ENCODE measurements at places on chromosomes 1 and 21.

- H3K4me1 ChIP-seq, result peaks cover 23% of the 10 kb centered on the region
- DNase-seq, result no peak
- no peak overlapping the region for H3K27ac ChIP-seq
- H3K36me3 ChIP-seq, result no peaks in the 10 kb centered on the region
- H3K27me3 ChIP-seq, result no peaks in the 10 kb centered on the region
These were observed 37.7 kb downstream of the CD34 start for GRCh38 chr1:207873055-207873890.

- no peak for DNase-seq
- H3K27me3 ChIP-seq, result no peaks in the 10 kb centered on the region
- H3K4me3 ChIP-seq, result no peak overlapping the region
- no peaks in the 10 kb centered on the region for H3K4me1 ChIP-seq
These were observed 111.1 kb upstream of the ETV3 start for GRCh38 chr1:157249326-157249725.

- no peaks in the 10 kb centered on the region for H3K27me3 ChIP-seq
- no peak for DNase-seq
- H3K36me3 ChIP-seq, result no peaks in the 10 kb centered on the region
- peaks cover 8% of the 10 kb centered on the region for H3K4me1 ChIP-seq
These were observed at the start of gene CHD5 for GRCh38 chr1:6180268-6180706. TSS of gene CHD5 (minus strand) at chr1:6180321. CDS start at chr1:6180023, 298 bp downstream.

DNA sequence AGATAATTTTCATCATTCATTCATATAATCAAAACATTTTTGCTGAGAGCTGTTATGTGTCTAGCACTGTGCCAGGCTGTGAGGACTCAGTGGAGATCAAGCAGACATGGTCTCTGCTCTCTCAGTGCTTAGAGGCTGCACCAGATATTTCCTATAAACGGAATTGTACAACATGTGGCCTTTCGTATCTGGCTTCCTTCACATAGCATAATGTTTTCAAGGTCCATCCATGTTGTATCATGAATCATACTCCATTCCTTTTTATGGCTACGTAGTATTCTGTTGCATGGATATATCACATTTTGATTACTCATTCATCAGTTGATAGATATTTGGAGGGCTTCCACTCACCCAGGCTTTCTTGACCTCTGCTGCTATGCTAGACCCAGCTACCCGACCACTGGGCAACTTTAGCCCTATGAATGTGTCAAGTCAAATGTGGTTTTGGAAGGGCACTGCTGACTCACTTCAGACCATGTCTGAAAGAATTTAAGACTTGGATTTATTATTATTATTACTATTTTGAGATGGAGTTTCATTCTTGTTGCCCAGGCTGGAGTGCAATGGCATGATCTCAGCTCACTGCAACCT, 18.5 kb downstream of the NCF2 start:
- no peak overlapping the region for H3K4me3 ChIP-seq
- H3K27ac ChIP-seq, result no peak overlapping the region
- no peaks in the 10 kb centered on the region for H3K36me3 ChIP-seq
- H3K4me1 ChIP-seq, result peaks cover 8% of the 10 kb centered on the region
- no peak for DNase-seq

GRCh38 chr1:33784876-33785275, 79.0 kb upstream of the HMGB4 start:
- no peaks in the 10 kb centered on the region for H3K4me1 ChIP-seq
- no peaks in the 10 kb centered on the region for H3K36me3 ChIP-seq
- H3K4me3 ChIP-seq, result no peak overlapping the region
- H3K27ac ChIP-seq, result no peak overlapping the region

DNA sequence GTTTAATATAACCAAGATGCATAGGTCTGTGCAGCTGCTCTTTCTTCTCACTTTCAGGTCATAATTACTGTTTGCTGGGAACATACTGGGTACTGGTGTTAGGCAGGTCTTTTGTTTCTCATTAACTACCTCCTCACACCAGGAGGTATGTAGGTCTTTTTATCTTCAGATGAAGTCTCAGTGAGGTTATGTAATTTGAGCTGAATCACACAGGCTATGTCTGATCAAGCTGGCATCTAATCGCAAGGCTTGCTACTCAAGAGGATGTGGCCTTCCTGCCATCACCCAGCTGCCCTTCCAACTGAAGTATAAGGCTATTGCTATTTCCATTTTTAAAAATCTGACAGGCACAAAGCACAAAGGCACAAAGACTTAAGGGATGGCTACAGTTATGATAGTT, 96.4 kb downstream of the RUNX1 start:
- no peak overlapping the region for H3K27ac ChIP-seq
- no peaks in the 10 kb centered on the region for H3K36me3 ChIP-seq
- no peak overlapping the region for H3K4me3 ChIP-seq

- H3K4me3 ChIP-seq, result peak overlapping the region; percentile 61
- H3K27me3 ChIP-seq, result no peaks in the 10 kb centered on the region
- H3K27ac ChIP-seq, result peak overlapping the region; percentile 15
- H3K4me1 ChIP-seq, result peaks cover 26% of the 10 kb centered on the region
- no peak for DNase-seq
These were observed 5.0 kb downstream of the PPP1R15B start for GRCh38 chr1:204406621-204407020.

- peaks cover 16% of the 10 kb centered on the region for H3K4me1 ChIP-seq
- no peak for DNase-seq
- no peak overlapping the region for H3K27ac ChIP-seq
- H3K27me3 ChIP-seq, result no peaks in the 10 kb centered on the region
- no peak overlapping the region for H3K4me3 ChIP-seq
These were observed 49.9 kb downstream of the IRF2BP2 start for GRCh38 chr1:234559902-234560676.

Measured in body of pancreas (tissue), 4 donors.